D721Med (cell line): ENCODE measurements at places on chromosomes 5 and 9.
A peak's percentile ranks its signal among the peaks of the same experiment; 100 is the strongest.

DNA sequence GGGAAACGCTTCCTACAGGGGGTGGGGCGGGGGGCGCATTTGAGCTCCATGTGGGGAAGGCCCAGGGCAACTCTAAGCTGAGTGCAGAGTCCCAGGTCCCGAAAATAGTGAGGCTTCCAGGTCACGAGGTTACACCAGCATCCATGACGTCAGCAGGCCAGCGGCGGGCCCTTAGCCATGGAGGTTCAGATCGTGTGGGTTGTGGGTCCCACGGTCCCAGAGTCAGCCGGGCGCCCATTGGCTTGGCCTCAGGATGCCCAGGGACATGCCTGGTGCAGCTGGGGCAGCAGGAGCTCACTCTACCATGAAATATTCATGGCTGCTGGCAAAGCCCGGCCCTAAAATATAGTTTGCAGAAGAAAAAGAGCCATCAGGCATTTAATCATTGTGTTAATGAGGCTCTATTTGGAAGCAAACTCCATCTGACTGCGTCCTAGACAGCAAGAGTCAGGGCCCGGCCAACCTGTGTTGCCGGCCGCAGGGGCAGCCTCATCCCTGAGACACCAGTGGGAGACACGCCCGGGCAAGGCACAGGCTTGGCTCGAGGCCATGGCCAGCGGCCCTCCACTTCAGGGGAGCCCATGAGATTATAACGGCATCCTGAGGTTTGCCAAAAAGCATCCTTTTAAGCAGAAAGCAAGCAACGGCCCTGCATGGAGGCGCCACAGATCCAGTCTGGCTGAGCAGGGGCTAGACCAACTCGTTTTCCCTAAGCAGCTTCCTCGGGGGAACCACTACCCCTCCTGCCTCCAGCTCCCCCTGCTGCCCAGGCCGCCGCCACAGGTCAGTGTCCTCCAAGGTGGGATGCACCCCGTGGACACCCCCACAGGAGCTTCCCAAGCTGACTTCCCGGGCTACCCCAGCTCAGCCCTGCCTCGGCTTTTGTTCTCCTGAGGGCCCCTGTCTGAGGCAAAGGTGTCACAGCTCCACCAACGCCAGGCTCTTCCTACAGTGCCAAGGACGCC is 108.9 kb upstream of the PPP1R26 start:
- DNase-seq: no peak

DNA sequence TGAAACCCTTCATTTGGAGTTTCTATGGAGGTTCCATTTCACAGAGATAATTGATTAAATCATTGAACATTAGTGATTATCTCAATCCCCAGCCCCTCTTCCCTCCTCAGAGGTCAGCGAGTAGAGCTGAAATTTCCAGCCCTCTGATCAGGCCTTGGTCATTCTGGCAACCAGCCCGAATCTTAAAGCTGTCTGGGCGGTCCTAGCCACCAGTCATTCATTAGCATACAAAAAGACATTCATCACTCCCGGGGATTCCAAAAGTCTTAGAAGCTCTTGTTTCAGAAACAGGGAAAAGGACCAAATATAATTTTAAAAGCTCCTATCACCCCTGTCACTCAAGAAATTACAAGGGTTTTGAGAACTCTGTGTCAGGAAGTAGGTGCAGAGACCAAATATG is 41.3 kb downstream of the ZNF474 start:
- DNase-seq: no peak

DNA sequence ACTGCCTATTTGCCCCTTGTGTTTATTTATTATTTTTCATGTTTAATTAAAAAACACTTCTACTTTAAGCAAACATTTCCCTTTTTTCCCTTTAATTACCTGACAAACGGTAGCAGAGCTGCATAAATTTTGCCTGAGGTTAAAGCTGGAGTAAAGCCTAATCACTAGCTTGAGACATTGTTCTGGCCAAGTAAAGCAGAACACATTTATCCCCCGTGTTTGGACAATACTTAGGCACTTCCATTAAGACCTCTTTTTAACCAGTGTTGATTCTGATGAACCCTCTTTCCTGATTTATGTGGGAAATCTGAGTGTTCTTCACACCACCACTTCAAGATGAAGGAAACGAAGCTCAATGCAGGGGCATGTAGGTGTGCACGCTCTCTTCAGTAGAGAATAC is 54.5 kb downstream of the BNC2 start:
- no peak for DNase-seq

DNA sequence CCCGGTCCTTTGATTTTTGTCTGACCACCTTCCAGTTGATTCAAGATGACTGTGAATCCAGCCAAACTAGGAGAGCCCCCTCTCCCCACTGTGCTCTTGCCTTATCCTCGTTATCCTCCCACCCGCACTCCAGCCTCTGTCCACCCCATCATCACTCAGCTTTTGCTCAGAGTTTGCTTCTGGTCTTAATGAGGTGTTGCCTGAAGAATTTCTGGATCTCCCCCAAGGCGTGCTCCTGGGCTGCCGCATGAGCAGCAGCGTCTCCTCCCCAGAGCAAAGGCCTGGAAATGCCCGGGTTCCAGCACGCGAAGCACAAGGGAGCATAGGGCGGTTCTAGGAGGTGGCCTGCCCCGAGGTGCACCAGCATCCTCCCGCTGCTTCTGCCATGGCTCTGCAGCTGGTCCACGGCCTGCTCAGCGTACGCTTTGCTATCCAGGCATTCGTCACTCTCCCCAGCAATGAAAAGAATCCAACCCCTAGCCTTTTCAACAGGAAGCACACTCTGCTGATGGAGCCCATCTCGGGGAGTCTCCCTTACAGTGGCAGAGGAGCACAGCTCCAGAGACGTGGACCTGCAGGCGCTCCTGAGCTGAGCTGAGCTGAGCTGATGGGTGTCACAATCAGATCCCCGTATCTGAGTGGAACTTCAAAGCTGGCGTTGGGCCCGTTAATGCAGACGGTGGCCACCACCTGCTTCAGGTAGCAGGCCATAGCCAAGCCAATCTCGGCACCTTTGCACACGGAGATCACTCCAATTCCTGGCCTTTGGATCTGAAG is 50.7 kb downstream of the BAAT start:
- no peak for DNase-seq

DNA sequence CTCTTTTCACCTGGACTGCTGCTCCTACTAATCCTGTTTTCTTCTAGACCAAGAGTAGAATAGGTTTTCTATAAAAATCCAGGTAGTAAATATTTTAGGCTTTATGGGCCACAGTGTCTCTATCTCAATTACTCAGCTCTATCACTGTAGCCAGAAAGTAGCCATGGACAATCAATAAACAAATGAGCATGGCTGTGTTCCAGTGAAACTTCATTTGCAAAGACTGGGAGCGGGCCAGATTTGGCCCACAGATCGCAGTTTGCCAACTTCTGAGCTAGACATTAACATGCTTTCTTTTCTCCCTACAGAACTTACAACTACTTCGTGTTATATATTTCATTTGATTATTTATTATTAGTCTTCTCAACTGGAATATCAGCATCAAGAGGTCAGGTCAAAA is 30.2 kb downstream of the BRINP1 start:
- no peak for DNase-seq

GRCh38 chr9:123373447-123373923 is 17.5 kb downstream of the CRB2 start:
- no peak for DNase-seq

GRCh38 chr9:94149696-94150095 is 65.4 kb downstream of the PTPDC1 start:
- DNase-seq: no peak

- no peak for DNase-seq
Observed at GRCh38 chr9:123261006-123261677, 7.2 kb downstream of the STRBP start.

GRCh38 chr9:135949501-135950134 is 11.6 kb downstream of the UBAC1 start:
- DNase-seq: no peak

GRCh38 chr9:14309403-14309802 is 4.5 kb downstream of the NFIB start:
- no peak for DNase-seq

GRCh38 chr9:34126207-34127034 is at the start of gene DCAF12:
Gene DCAF12 (minus strand): TSS chr9:34126698. CDS start chr9:34126431, 267 bp downstream.
- peak; percentile 90 for DNase-seq

DNA sequence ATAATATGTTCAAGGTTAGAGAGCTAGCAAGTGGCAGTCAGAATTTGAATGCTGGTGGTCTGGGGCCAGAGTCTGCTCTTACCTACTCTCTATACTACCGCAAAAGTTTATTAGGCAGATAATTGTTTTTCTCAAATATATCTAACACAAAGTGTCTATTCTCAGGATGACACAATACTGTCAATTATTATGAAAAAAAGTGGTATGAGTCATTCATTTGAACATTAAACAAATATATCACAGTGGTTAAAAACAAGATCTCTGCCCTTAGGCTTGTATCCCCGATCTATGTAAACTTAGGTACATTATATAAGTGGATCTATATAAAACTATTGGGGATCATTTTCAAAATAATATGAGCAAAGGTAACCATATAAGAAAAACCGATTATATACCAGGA is 354.9 kb downstream of the CETN3 start:
- DNase-seq: no peak

DNA sequence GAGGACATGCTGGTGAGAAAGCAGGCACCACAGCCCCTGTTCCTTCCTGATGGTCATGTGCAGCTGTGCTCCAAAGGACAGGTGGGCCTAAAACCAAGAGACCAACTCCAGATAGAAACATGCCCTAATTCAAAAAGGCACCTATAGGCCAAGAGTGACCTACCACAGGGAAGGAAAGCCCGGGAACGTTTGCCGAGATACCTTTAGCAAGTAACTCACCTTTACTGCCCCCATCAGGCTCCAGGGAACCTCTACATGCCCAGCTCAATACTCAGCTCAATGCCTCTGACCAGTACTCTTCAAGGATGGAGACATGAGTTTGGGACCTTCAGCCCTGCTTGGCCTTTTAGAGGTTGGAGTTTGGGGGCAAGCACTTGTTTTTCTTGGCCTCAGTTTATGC is 172.8 kb upstream of the FSTL4 start:
- no peak for DNase-seq

- DNase-seq: no peak
Observed at GRCh38 chr5:958701-959571, 49.7 kb upstream of the NKD2 start.

DNA sequence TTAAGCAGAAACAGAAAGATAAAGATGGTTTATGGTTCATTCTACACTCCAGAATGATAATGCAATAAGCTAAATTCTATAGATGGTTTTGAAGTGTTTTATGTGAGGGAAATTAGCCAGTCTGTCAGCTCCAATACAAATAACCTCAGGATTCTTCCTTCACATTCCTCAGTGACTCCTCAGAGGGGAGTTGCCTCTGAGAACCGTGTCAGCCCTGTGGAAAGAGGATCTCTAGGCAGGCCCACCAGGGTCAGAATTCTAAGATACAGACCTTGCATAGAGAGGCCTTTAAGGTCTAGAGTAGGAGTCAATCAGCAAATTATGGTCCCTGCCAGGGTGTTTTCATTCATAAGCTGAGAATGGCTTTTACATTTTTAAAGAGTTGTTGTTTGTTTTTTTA is 26.6 kb downstream of the RUSC2 start:
- no peak for DNase-seq

DNA sequence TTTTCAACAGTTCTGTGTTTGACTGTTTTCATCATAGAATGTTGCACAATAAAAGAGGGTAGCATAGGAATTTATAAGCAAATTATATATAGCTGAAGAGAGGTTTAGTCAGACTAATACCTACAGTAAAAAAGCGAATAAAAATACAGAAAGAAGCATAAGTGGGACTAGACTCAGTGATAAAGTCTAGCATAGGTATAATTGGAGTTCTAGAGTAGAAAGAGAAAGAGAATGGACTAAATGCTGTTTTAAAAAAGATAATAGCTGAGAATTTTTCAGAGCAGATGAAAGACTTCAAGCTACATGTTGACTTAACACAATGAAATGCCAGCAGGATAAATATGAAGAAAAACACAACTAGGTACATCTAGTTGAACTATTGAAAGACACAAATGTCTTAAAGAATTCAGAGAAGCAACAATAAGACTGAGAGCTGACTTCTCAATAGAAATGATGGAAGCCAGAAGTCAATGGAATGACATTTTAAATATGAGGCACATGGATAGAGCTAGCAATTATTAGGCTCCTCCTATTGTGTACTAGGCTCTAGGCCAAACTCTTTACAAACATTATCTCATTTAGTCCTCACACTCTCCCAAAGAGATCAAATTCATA is 573.9 kb downstream of the ZNF608 start:
- DNase-seq: no peak

DNA sequence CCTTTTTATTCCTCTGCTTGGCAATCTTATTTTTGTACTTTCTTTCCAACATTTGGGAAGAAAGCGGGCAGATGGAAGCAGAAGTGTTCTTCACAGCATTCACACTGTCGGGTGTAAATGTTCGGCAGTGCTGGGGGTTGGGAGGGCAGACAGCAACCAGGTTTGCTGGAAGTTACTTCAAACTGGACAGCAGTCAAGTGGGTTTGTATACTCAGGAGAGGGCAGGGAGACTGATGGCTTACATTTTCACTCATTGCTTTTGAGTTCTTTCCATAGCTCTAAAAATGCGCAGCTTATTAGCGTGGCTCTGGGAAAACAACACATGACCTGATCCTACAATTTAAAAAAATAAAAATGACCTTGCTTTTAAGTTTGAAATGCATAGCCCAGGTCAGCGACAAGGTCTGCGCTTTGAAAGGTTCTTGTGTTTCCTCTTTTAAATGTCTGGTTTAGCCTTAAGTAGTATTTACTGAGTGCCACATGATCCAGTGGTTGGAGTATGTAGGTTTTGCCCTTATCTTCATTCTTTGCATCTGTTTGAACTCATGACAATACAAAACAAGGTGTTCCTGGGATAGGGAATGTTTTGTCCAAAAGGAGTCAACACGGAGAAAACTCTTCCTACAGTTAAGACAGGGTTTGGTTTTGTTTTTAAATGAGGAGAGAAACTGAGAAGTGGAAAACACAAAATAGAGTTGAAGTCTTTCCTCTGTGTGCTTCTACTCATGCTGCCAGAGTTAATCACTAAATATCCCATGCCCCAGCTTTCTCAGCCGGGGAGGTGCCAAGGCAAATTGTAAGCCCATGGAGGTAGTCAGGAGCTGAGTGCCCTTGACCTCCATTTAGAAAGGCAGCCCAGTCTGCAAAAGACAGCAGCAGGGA is 132.7 kb upstream of the DMRT1 start:
- no peak for DNase-seq

GRCh38 chr5:14676320-14676719 is 11.8 kb downstream of the OTULIN start:
- DNase-seq: no peak

GRCh38 chr5:88805151-88805784 is 77.7 kb downstream of the MEF2C start:
- DNase-seq: no peak

GRCh38 chr5:135973323-135974020 is 18.7 kb upstream of the LECT2 start:
- DNase-seq: no peak

- no peak for DNase-seq
Observed at GRCh38 chr5:40775846-40776657, 20.3 kb upstream of the TTC33 start.

GRCh38 chr5:75140277-75140676 is 87.9 kb upstream of the GCNT4 start:
- DNase-seq: no peak

- no peak for DNase-seq
Observed at GRCh38 chr5:154791535-154791934, 36.4 kb downstream of the LARP1 start.
